ENCODE measurements at places on chromosomes 2 and 18.

GRCh38 chr2:183404392-183404791, 280.1 kb downstream of the NUP35 start:
- DNase-seq, result no peak

DNA sequence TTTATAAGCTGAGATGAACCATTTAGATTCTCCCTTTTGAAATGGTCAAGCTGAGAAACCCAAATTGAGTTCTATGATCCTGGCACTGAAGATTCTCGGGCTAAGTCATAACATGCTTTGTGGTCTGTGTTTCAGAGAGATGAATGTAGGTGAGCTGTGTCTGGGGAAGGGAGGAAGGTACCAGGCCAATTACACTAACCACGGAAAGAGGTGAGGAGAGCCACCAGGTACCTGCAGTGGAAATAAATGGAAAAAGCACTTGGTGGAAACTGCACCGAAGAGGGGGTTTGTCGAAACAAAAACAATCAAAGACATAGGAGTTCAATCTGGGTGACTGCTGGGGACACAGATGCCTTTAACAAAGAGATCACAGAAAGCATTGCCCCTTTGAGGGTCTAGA, 963 bp upstream of the MRPL44 start:
- DNase-seq, result no peak

DNA sequence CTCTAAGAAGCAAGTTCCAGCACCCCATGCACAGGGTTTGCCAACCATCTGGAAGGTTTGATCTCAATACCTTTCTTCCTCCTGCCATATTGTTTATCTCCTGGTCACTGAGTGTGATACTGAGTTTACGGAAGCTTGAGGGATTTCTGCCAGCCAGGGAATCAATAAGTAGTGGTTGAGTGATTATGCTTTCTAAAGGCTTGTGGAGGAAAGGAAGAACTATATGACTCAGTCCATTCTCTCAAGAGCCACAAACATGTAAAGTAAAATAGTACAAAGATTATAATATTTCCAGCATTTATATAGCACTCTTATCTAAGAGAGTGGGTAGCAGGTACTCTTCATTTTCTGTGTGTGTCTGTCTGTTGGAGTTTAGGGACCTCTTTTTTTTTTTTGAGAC, 49.2 kb downstream of the SLC4A3 start:
- no peak for DNase-seq

GRCh38 chr2:27489118-27489497, 435 bp downstream of the IFT172 start:
- no peak for DNase-seq

DNA sequence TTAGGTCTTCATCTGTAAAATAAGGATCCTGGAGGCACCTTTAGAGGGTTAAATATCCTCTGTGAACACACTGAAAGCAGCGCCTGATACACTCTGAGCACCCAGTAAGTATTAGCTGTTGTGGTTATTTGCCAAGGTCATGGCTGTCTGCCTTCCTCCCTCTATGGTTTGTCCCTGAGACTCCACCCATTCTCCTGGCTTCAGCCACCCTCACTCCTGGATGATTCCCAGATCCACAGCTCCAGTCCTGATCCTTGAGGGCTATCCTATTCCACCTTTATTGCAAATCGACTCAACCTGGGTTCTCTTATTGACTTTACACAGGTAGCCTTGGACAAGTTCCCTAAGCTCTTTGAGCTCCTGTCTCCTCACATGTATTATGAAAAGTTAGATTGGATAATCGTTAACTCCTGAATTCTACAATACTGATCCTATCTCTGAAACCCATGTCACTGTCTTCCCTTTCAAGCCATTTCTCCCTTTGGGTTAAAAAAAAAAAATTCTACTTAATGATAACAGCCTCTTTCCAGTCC, 162.3 kb downstream of the LAMA3 start:
- DNase-seq, result no peak

DNA sequence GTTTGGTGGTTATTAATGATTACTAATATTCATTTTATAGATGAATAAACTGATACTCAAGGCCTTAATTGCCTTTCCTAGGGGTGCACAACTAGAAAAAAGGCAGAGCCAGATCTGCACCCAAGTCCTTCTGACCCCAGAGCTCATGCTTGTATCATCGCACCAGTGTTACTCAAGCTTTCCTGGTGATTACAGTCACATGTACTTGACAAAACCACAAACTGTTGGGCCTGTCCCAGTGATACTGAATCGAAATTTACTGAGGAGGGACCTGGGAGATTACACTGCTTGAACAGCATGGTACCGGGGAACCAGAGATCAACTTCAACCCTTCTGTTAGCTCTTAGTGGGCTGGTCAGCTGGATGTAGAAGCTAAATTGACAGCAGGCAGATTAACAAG, 33.7 kb downstream of the FASTKD2 start:
- DNase-seq, result no peak

DNA sequence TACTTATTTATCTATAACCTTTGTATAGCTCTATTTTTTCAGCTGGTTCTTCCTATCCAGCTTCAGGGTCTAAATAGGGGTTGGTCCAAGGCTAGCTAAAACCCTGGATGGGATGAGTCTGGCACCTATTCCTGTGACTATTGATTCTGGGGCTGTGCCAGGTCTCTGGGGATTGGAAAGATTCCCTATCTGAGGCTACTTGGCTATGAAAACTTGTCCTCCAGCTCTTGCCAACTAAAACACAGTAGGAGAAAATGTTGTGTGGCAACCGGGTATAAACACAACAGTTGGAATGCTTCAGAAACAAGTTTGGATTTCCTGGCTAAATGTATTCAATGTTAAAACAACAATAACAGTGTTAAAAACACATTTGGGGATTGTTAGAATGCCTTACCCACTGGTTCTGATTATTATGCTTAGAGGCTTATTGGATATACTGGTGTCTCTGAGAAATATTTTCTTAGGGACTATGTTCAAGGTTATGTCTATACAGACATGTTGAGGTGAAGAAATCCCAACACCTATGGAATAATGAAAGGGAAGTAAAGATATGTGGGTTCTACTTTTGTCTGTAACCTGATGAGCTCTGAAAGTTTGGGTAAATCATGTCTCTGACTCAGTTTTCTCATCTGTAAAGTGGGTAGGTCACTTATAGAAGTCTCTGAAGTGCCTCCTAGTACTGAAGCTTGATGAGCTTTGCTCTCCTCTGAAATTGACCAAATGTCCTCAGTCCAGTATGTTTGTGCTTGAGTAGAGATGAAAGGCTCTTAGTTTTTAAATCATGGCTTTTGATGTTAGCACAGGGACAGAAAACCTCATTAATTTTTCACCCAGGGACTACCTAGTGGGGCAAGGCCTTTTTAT, 460.7 kb downstream of the MTX2 start:
- DNase-seq, result no peak
